Non-pigmented ciliary epithelial cell (primary cell): ENCODE measurements at places on chromosomes 1 and 21.

GRCh38 chr1:91732291-91733107 is 153.5 kb downstream of the TGFBR3 start:
- peak; percentile 83 for DNase-seq

DNA sequence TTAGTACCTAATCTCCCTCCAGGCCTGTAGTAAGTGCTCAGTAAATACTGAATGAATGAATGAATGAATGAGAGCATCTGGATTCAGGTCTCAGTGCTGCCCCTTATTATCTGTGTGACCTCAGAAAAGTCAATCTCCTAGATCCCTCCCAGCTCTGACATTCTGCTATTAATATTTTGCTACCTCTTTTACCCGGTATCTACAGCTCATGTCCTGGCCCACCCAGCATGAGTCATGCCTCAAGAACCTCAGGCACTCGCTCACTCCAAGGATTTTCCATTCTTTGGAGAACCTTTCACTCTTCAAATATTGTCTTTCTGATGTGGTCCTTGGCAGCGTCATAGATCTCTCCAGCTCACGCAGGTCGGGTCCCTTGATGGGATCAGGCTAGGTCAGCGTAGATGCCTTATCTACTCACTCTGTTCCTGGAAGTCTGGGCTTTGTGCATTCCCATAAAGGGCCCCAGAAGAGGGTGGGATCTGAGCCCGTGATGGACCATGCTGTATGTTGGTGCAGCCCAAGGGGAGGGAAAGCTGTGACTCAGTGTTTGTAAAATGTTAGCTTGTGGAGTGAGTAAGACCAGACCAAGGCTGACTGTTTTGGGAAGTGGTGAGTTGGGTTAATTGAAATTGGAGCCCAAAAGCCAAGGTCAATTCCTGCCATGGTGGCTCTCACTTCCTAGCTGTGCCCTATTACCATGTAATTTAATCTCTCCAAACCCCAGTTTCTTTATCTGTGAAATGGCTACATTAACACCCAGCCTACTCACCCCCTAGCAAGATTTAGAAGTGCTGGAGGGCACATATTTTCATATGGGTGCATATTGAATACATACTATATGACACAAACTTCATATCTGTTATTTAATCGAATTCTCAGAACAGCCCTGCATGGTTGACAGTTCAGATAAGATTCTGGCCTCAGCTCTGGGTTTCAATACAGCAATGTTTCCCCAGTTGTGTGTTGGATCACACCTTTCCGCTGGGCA is 214.1 kb upstream of the USP24 start:
- peak; percentile 99 for DNase-seq

DNA sequence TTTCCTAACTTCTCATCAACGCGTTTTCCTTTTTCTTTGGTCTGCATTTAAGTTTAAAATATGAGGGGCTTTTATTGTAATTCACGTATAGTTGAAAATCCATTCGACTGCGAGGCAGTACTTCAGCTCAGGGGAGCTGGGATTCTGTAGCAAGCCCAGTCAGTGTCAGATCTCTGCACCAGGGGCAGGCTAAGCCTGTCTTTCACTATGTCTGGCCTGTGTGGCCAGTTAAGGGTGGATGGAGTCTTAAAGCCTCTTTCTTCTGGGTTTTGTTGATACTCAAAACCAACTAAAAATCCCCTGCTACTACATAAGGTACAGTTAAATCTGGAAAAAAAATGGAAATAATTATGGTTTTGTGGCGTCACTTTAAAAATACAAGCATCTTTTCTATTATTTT is 124.7 kb downstream of the TYW3 start:
- no peak for DNase-seq

GRCh38 chr21:42598159-42598735 is 55.2 kb upstream of the PDE9A start:
- no peak for DNase-seq

- DNase-seq = no peak
Measured at GRCh38 chr1:27439150-27439549, 46.7 kb downstream of the GPR3 start.

DNA sequence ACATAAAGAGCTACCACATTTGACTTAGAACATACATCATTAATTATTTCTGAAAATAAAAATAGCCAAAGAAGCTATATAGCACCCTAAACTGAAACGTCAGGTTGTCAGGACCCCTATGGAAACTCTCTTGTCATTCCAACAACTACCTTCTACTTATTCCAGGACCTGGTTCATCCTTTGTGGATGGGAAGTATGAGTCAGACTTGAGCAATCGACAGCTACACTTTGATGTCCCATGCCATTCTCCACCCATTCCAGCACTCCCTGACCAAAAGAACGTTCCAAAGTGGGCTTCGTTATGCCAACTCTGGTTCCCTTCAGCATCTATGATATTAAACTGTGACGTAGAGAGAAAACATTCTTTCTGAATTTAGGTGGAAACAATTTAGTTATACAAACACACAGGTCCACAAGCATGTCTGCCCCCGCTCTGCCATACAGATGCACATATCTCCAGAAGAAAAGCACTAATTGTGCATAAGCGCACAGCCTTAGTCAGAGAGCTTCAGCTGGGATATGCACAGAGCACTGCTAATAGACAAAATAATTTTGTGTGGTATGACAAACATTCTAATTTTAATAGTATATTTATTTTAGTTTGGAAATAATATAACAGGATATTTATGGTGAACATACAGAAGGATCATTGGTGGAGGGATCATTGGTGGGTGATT is 723.1 kb upstream of the B3GALT2 start:
- no peak for DNase-seq

DNA sequence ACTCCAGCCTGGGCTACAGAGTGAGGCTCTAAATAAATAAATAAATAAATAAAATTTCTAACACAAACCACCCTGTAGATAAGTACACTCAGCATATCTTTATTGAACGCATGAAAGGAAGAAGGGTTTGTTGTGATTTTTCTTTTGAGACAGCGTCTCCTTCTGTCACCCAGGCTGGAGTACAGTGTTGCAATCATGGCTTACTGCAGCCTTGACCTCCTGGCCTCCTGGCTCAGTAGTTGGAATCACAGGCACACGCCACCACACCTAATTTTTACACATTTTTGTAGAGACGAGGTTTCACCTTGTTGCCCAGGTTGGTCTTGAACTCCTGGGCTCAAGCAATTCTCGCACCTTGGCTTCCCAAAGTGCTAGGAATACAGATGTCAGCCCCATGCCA is 23.2 kb upstream of the RCC2 start:
- no peak for DNase-seq

- DNase-seq = no peak
Measured at GRCh38 chr1:217712925-217713597, 81.9 kb downstream of the SPATA17 start.

GRCh38 chr21:34690041-34690792 is 21.4 kb downstream of the CLIC6 start:
- DNase-seq = no peak

- DNase-seq = no peak
Measured at GRCh38 chr1:204418174-204419063, 6.8 kb upstream of the PPP1R15B start.

- peak; percentile 76 for DNase-seq
Measured at GRCh38 chr1:15948595-15949452, 27.1 kb downstream of the ZBTB17 start.

DNA sequence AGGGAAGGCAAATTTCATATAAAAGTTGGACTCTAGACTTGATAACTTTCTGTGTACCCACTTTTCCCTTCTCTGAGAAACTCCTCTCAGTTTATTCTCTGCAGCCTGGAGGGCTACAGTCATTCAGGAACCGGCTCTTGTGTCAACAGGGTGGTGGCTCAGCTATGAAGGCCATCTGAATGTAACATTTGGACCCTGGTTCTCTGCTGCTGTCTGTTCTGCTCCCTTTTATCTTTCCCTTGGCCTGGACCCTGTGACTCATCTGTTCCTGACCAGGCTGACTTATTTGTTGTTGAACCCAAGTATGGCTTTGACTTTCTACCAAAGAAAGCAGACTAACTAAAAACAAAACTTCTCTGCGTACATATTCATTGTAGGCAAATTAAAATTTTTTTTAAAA is 75.4 kb downstream of the CENPF start:
- no peak for DNase-seq

GRCh38 chr1:68363339-68363738 is 86.4 kb downstream of the RPE65 start:
- DNase-seq = no peak

DNA sequence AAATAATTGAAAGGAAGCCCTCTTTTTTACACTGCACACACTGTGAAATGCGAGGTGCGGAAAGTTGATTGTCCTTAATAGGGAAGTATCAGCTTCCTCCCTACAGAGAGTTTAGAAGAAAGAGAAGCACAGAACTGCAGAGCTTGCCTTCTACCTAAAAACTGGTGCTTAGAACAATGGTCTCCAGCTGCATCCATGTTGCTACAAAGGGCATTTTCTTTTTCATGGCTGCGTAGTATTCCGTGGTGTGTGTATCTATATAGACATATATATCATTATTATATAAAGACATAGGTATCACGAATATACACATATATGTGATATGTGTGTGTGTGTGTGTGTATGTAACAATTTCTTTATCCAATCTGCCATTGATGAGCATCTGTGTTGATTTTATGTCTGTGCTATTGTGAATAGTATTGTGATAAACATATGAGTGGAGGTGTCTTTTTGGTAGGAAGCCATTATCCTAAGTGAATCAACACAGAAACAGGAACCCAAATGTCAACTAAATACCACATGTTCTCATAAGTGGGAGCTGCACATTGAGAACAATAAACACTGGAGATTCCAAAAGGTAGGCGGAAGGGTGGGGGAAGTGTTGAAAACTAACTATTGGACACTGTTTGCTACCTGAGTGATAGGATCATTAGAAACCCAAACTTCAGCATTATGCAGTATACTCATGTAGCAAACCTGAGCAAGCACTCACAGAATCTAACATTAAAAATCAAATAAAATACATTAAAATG is 290.0 kb upstream of the RUNX1 start:
- no peak for DNase-seq

GRCh38 chr1:168565825-168566224 is 10.6 kb upstream of the XCL1 start:
- no peak for DNase-seq

DNA sequence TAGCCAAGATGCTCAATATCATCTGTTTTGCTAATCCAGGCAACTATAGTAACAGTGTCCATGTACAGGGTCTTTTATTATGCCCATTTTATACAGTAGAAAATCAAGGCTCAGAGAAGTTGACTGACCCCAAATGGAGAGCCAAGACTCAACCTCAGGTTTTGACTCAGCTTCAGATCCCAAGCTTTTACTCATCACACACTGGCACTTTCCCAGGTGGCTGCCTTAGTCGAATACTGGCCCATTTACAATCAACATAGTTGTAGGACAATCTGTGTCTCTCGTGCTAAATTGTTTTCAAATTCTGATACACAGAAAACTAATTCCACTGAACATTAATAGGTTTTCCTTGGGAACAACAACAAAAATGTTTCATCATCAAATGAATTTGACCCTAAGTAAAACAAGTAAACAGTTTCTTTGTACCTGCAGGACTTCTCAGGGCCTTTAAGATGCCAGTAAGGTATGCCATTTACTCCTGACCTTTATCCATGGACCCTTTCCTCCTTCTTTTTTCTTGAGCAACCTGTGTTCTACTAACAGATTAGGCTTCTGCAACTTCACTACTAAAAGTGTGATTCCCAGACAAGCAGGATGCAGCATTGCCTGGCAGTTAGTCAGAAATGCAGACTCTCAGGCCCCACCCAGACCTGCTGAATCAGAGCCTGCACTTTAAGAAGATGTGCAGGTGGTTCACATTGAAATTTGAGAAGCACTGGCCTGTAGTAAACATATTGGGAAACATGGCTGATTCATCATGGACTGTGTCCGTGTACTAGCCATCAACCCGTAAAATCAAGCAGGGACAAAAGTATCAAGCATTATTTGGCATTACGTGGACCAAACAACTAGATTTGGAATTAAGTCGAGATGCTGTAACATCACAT is 128.8 kb downstream of the RRAGC start:
- DNase-seq = no peak

DNA sequence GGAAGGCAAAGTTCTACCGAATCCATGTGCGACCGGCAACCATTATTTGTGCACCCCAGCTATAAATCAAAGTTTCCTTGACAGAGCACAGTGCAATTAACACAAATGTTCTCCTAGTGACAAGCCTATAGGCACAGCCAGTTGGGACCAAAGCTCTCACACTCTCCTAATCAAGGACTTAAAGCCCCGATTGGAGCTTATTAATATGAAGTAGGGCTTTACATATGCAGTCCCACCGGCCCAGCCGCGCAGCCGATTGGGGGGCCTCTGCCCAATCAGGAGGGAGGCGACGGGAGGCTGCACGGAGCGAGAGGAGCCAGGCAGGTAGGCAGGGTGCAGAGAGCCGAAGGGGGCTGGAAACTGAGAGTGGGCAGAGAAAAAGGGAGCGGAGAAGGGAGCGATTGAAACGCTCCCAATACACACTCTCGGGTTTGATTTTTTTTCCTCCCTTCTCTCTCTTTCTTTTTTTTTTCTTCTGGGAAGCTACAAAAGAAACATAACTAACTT is at the start of gene ESRRG:
TSS of gene ESRRG (minus strand) at position 156 of the 507 bp plus-strand sequence. CDS start at position 26, 130 bp downstream.
- DNase-seq = peak; percentile 1

GRCh38 chr1:186700722-186701121 is 20.5 kb upstream of the PTGS2 start:
- no peak for DNase-seq

GRCh38 chr1:170970256-170970655 is 34.9 kb downstream of the MROH9 start:
- DNase-seq = no peak

DNA sequence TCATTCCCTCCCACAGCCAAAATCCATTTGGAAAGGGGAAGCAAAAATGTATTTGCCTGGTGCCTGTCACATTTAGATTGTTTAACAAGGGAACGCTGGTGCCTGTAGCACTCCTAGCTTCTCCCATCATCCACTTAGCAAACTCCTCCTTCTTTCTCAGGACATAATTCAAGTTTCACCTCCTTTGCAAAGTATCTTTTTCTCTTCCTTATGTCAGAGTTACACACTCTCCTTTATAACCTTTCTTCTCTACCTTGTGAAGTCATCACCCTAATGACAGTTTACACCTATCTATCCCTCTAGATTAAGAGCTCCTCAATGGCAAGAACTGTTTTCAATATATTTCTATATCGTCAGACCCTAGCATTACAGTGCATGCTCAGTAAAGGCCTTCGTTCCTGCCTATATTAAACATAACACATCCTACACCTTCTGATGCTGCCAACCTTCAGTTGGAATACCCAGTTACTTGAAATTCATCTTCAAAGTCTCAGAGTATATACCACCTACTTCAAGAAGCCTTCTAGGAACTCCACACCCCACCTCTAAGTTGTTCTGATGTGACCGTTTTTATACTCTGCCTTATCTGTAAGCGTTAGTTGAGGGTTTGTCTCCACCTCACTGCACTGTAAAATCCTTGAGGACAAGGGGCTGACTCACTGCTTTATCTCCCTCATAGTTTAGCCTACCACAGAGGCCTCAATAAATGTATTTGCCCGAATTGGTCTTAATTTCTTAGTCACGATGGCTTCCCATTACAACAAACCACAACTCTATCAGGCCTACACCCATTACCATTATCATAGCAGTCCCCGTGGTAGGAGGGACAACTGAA is 1.0 kb upstream of the EPS15 start:
- DNase-seq = peak; percentile 84

DNA sequence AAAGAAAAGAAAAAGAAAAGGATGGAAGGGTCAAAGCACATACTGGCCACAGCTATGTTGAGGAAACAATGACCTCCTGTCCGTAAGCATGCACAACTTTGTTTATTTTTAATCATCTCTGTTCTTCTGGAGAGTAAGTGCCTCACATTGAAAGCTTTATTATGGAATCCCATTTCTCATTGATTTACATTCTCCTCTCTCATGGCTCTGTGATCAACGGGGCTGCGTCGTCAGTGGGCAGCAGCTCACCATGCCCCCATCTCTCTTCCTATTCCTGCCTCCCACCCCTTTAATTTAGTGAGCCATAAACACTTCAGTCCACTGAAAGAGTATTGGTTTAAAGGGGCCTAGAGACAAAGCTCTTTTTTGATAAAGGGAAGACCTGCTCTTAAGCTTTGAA is 98.9 kb downstream of the KAZN start:
- no peak for DNase-seq
